ENCODE measurements at places on chromosomes 4 and X.

DNA sequence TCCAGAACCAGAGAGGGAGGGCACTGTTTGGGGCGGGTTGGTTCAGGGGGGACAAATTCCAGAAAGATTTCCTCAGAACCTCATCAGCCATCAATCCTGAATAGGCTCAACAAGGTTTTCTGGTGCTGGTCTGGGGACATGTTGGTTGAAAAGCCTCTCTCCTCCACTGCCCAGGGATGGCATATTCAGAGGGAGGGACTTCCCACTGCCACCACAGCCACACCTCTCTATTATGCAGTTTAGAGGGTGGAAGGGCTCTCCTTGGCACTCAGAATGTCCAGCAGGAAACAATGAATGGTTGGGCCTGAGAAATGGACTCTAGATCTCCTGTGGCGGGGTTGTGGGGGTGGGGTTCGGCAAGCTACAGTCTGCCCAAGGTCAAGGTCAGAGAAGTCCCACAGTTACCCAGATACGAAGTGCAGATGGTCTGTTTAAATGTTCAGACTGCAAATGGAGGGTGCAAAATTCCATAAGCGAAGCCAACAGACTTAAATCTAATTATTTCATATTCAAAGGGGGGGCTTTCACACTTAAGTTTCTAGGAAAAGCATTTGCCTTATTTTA, 70.7 kb downstream of the LEF1 start:
- no peak for DNase-seq

- DNase-seq: peak; percentile 68
Measured at GRCh38 chrX:154546354-154547244, at the start of gene G6PD. TSS of gene G6PD (minus strand) at chrX:154546846. CDS start at chrX:154546155, 691 bp downstream.

GRCh38 chrX:130024127-130024526, 41.7 kb downstream of the BCORL1 start:
- peak; percentile 90 for DNase-seq

- DNase-seq: peak; percentile 78
Measured at GRCh38 chr4:107619066-107619465, 101.0 kb downstream of the PAPSS1 start.

DNA sequence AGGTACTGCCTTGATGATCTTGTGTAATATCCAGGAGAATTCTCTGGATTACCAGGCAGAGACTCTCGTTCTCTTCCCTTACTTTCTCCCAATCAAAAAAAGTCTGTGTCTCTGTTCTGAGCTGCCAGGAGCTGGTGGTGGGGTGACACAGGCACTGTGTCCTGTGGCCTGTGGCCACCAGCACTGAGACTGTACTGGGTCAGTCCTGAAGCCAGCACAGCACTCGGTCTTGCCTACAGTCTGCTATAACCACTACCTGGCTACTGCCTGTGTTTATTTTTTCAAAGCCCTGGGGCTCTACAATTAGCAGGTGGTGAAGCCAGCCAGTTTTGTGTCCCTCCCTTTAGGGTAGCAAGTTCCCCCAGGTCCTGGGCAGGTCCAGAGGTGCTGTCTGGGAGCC, 331.1 kb upstream of the MAGEB18 start:
- DNase-seq: no peak

GRCh38 chrX:1443496-1444075, 9.1 kb downstream of the ASMTL start:
- no peak for DNase-seq

- DNase-seq: no peak
Measured at GRCh38 chr4:184548648-184549341, 74.4 kb upstream of the IRF2 start.

DNA sequence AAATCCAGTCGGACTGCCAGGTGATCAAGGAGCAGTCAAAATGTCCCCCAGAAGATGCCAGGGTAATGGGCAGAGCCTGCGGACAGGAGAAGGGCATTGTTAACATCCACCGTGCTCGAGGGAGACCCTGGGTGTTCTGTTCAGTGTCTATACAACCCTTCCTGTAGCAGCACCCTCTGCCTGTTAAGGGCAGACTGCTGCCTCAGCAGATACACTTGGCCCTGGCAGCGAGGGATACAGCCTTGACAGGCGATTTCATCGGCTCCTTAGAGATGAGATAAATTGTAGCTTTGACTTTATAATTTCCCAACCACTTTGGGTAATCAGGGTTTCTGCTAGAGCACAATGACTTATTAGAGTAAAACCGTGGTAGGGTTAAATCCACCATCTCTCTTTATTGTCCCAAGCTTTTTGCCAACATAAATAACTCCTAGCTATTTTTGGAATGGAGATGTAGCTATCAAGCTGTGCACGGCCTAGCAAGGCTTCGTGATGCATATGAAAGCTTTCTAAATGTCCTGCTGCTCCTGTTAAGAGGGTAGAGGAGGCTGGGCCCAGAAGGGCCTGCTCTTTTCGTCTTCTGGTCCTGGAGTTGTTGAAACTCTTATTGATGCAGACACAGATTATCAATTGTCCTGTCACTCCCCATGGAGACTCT, 195.9 kb downstream of the CPEB2 start:
- DNase-seq: peak; percentile 45

DNA sequence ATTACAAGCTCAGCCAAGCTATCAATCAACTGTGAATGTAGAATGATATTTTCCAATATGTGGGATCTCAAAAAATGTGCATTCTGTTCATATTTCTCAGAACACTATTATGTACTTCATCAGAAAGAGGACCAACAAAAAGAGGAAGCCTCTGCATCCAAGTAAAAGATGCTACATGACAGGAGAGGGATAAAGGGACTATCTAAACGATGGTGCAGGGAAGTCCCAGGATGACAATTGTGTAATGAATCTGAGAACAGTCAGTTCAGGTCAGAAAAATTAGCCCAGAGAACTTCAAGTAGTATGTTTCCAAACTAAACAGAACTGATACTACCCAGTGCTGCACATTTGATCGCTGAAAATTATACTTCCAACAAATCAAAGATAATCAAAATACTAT, 127.0 kb downstream of the ZNF330 start:
- no peak for DNase-seq

DNA sequence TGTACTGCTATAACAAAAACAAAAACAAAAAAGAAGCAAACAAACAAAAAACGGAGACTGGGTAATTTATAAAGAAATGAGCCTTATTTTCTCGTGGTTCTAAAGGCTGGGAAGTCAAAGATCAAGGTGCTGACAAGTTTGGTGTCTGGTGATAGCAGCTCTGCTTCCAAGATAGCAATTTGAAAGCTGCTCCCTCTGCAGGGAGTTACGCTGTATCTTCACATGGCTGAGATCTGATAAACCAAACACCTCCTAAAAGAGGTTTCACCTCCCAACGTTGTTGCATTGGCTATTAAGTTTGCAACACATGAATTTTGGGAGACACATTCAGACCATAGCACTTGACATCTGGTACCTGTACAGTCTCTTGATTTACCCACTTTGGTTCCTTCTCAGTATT, 854.2 kb downstream of the CENPC start:
- DNase-seq: peak; percentile 81

GRCh38 chr4:106334741-106335470, 18.6 kb downstream of the AIMP1 start:
- no peak for DNase-seq

DNA sequence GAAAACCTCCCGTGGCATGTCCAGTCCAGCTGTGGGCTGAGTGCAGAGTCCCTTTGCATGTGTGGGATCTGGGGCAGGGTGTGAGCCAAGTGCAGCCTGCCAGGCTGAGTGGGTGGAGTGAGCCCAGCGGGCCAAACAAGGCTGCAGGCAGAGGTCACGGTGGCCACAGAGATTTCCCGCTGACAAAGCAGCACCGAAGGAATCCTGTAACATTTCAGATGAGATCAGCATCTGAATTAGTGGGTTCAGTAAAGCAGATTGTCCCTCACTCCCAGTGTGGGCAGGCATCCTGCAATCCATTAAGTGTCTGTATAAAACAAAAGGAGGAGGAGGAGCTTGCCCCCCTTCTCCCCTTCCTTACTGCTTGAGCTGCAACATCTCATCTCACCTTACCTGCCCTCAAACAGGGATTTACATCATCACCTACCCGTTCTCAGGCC, 324.4 kb downstream of the FAT4 start:
- DNase-seq: peak; percentile 83

All from mesendoderm (in vitro differentiated cells).